PC-9 (cell line): ENCODE measurements at places on chromosomes 4 and X. TPM values are rescaled to one million over a fixed set of nuclear protein-coding genes. Genes with fewer than 3 reads are reported as not detected.

The RP2 gene
- 7.8 and 11.2 TPM in 2 replicates for total RNA-seq

The MAGEA6 gene
- total RNA-seq, result 116 and 122 TPM in 2 replicates

GRCh38 chr4:80610845-80611677 lies 275.5 kb downstream of the CFAP299 start:
- no peak for DNase-seq

- no peak for DNase-seq
Observed at GRCh38 chrX:125289209-125289608, 30.5 kb upstream of the TEX13C start.

DNA sequence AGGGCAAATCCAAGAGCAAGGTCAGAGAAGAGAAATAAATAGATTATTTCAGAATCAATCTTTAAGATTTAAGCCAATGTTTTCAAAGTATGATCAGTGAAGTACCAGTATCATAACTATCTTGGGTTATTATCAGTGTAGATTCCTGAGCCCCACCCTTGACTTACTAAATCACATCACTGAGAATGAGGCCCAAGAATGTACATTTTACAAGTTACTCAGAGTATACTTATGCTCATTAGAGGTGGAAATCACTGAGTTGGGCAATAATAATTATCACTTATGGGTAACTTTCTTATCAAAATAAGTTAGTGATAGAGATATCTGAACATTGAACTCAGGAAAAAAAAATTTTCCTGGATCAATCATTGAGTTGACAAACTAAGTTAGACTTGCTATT lies 121.6 kb upstream of the NOCT start:
- DNase-seq, result no peak

DNA sequence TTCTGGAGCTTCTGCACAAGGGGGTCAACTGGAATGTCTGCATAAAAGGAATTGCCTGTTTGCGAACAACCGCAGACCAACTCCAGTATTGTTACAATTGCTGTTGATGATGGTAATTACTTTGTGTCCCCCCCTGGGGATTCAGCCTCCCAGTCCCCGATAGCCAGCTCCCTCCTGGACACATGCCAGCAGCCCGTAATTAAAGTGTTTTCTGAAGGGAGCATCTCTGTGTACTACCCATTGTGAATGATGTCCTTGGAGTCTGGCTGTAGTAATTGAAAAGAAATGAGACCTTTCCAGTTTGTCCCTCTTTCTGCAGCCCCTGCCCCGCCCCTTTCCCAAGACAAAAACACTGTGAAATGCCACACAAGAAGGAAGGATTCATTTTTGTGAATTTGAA lies 377.1 kb upstream of the LCORL start:
- DNase-seq, result no peak

DNA sequence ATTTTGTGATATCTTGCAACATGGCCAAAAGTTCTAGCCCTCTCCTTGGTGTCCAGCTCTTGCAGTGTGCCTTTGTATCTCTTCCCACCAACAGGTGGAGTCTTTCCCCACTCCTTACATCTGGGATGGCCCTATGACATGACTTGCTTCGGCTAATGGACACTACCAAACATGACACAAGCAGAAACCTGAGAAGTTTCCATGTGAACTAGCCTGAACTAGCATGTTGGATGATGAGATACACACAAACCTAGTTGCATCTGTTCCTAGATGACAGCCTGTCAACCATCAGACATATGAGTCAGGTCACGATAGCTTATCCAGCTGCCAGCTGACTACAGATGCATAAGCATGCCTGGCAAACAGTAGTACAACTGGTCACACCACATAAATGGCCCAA lies 207.5 kb upstream of the FTHL17 start:
- no peak for DNase-seq

DNA sequence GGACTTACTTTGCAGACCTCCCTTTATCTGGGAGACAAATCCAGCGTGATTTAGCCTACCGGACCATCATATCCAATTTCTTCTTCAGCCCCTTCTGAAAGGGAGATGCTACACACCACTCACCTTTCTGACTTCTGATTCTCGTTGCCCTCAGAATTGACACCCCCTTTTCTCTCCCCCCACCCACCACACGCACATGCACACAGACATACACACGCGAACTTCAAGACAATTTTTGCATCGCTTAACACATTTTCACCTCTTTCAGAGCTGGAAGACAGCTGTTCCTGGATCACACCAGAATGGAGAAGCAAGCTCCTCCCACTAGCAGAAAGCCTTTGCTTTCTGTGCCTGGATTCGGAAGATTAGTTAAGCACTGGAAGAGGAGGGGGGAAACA lies 1.0 kb upstream of the SNCA start:
- no peak for DNase-seq

DNA sequence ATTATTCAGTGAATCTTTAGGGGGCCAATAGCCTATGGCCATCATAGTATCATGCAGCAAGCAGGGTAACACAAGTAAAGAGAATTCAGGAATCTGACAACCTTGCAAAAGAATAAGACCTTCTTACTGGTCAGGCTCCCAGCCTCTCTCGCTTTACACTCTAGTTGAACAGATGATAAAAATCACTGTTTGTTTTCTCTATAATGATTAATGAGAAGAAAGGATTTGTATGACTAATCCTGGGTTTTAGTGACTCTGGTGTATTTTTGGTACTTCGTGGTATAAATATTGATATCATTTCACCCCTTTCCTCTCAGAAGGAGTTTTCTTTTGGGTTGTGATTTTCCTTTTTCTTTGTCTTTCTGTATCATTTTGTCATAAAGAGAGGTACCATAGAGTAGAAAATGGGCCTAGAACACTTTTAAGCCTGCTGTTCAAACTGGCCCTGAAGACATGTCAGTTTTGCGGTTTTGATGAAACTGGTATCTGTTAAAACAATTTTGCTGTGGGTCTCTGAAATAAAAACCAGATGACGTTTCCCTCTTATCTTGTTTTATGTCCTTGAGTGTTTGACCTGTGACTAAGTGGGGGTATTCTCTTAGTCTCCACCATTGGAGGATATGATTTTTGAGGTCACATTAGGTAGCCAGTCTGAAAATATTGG lies 294.9 kb upstream of the TBX22 start:
- DNase-seq, result no peak

- DNase-seq, result no peak
Observed at GRCh38 chrX:135480076-135480475, 40.4 kb upstream of the INTS6L start.

DNA sequence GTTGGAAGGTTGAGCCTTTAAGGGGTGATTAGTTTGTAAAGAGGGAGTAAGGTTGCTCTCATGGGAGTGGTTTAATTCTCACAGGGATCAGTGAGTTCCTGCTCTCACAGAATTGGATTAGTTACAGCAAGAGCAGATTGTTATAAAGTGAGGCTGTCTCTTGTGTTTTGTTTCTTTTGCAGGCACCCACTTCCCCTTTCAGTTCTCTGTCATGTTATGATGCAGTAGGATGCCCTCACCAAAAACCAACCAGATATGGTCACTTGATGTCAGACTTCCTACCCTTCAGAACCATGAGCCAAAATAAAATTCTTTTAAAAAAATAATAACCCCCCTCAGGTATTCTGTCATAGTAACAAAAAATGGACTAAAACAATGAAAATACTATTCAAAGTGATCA lies 19.9 kb upstream of the IGSF1 start:
- DNase-seq, result no peak

DNA sequence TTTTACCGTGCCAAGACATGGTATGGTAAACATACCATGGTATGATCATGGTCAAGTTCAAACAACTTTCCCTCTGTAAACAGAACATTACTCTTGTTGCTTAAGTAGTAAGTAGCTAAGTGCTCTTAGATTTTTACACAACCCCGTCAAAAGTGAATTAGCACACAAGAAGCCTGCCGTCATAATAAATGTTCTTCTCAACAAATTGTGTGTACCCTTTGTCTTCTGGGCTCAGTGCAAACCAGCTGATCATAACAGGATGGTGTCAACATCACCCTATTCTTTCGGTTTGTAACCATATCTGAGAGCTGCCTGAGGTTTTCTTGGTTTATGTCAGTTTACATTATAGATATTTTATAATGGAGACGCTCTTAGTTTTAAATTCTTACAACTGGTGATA lies 28.8 kb downstream of the MSL3 start:
- DNase-seq, result no peak
